CD4-positive, alpha-beta T cell treated with Interferon gamma for 1 hour (primary cell): ENCODE measurements at places on chromosomes 12 and 14.

- no peak for DNase-seq
Observed at GRCh38 chr12:67046062-67046461, 223.1 kb upstream of the CAND1 start.

GRCh38 chr14:29926701-29927375 is 809 bp downstream of the PRKD1 start:
- no peak for DNase-seq

DNA sequence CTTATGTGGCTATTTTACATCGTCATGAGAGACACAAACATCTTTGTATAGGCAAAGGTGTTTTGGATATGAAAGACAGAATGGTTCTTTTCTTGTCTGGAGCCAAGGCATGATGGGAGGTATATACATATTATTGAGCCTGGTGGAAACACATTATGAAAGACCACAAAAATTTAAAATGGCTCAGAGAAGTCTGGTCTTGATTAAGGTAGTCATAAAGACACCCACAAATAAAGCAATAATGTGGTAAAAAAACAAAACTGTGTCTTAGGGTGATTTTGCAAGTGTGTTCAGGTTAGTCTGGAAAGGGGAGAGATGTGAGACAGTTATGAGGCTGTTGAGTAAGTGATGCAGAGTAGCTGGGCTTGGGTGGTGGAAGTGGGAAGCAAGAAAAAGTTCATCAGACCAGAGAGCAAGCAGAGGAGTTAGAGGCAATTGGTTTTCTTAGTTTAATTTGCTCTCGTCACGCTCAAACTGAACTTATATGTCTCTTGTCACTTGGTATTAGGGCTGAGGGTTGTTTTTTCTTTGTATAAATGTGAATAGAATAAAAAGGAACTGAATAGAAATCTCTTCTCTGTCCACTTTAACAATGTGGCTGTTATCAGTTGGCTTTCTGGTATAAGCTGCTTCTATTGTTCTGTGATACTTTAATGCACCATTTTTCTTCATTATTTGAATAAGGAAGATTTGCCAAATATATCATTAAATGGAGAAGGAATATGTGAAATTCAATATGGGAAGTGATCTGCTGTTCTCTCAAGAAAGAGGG is 115.0 kb downstream of the AKAP6 start:
- no peak for DNase-seq

GRCh38 chr12:19800884-19801283 is 361.6 kb downstream of the AEBP2 start:
- DNase-seq = no peak

DNA sequence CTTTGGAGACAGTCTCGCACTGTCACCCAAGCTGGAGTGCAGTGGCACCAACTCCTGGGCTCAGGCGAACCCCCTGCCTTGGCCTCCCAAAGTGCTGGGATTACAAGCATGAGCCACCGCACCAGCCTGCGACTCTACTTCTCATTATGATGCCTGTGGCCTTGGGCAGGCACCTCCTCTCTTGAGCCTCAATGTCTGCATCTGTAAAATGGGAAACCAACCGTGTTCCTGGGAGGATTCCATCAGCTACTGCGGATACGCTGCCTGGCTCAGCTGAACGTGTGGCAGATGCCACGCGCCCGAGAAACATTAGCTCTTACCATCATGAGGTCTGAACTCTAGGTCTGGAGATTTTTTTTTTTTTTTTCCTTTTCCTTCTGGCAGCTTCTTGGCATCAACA is 5.8 kb downstream of the TESC start:
- no peak for DNase-seq

DNA sequence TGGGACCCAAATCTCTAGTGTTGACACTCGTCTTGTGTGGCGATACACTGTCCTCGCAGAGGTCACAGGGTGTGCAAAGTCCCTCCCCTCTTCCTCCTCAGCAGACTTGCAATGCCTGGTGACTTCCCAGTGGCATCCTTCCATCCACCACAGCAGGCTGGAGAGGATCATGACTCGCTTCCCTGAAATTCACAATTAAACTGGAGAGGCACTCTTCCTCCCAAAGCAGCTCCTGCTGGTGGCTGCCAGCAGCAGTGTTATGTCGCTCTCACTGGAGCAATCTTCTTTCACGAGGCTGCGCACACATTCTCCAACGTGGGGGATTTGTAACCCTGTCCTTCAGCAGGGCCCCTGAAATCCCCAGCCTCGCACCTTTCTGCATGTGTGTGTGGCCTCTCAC is 145.2 kb upstream of the TMCC3 start:
- DNase-seq = no peak

DNA sequence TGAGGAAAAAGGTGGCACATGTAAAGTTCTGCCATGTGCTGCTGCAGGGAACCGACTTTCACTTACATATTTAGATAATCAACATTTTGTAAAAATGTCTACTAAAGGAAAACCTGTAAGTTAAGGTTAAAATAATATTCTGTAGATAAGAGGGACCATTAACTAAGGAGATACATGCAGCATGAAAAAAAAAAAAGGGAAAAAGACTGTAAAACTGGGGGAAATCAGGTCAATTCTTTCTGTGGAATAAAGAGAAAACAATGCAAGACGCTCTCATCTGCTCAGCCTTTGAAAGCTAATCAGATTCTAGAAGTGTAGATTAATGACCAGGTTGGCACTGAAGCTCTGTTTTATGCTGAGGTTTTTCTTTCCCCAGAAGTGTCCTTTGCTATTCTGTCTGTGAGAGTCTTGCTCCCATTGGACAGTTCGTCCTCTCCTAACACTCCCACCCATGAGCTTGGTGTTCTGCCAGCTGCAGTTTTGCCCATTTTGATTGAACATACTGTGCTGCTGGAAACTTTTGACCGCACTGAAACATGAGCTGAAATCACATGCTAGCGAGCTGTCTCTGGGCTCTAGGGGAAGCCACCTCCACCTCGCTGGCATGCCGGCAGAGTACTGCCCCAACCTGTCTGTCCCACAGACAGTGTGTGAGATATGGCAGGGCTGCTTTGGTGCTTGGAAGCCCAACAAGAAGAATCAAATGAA is 39.7 kb downstream of the PPTC7 start:
- DNase-seq = no peak

DNA sequence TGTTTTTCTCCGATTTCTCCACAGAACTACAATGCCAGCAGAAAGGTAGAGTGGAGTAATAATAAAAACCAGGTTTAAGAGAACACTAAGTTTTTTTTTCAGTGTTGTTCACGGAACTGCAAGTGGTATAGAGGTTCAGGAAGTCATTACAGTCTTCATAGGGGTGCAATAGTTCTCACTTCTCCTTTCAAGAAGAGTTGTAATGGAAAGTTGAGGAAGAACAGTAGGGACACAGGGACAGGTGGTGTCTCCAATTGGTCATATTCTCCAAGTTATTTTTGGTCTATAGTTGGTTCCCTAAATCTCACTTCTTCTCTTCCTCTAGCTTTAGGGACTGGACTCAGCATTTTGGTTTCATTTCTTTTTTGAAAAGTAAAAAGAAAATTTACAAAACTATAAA is 894.0 kb downstream of the NRXN3 start:
- DNase-seq = no peak

GRCh38 chr12:63206909-63207308 is 55.9 kb upstream of the AVPR1A start:
- no peak for DNase-seq

GRCh38 chr14:77032844-77033621 is 4.5 kb upstream of the IRF2BPL start:
- peak; percentile 83 for DNase-seq

GRCh38 chr12:127667131-127667685 is 599.8 kb upstream of the TMEM132C start:
- no peak for DNase-seq

DNA sequence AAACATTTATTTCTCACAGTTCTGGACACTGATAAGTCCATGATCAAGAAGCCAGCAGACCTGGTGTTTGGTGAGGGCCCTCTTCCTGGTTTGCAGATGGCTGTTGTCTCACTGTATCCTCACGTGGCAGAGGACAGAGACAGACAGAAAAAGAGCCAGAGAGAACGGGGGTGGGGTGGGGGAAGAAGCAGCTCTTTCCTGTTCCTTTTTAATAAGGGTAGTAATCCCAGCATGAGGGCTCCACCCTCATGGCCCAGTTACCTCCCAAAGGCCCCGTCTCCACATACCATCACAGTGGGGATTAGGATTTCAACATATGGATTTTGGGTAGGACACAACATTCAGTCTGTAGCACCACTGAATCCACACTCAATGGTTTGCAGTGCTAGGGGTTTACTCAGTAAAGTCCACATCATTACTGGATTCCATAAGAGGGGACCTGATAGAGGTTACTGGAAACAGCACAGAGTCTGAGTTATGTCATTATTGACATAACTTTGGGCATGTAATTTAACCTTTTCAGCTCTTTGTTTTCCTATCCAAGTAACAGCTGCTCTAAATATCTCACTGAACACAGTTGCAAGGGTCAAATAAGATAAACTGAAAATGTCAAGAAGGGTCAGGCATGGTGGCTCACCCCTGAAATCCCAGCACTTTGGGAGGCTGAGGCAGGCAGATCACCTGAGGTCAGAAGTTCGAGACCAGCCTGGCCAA is 53.2 kb downstream of the RPAP3 start:
- DNase-seq = no peak

DNA sequence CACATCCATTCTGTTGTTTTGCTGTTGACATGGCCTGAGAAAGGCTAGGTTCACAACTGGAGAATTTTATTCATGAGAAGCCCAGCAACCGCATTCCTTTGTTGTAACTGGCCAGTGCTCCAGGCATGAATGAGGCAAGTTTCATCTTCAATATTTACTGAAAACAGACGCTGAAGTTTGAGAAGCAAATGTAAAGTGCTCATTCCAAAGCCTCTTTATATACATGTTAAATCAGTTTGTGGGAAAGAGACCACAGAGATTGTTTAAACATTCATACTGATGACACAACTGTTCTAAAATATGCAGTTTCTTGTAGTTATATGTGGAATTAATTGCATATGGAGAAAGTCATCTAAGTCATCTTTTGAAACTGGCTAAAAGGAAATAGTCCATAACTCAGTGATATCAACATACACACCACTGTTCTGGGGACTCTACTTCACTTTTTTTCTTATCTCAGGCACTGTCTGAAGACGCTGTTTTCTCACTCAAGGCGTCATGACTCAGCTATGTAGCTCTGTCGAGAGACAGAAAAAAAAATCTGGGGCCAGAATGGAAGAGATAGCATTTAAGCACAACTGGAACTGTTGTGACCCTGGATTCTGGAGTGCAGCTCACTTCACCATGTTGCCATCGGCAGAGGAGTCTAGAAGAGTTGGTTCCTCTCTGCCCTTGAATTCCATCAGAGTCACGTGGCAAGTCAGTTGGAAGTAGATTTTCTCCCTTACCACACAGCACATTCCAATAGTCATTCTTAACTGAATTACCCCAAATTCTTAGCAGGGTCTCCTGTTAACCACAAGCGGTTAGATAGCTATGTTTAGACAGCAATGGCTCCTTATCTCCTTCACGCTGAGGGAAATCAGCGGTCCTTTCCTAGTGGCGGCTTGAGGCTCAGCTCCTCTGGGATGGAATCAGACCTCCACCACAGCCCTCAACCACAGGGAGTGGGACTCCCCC is 258.4 kb upstream of the HMGA2 start:
- DNase-seq = no peak

DNA sequence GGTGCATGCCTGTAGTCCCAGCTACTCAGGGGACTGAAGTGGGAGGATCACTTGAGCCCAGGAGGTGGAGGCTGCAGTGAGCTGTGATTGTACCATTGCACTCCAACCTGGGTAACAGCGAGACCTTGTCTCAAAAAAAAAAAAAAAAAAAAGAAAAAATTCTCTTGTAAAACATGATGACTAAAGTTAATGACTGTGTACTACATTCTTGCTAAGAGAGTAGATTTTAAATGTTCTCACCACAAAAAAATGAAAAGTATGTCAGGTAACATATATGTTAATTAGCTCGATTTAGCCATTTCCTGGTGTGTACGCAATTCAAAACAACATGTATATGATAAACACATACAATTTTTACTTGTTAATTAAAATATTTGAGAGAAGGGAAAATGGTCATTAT is 480.7 kb upstream of the RGS6 start:
- no peak for DNase-seq

DNA sequence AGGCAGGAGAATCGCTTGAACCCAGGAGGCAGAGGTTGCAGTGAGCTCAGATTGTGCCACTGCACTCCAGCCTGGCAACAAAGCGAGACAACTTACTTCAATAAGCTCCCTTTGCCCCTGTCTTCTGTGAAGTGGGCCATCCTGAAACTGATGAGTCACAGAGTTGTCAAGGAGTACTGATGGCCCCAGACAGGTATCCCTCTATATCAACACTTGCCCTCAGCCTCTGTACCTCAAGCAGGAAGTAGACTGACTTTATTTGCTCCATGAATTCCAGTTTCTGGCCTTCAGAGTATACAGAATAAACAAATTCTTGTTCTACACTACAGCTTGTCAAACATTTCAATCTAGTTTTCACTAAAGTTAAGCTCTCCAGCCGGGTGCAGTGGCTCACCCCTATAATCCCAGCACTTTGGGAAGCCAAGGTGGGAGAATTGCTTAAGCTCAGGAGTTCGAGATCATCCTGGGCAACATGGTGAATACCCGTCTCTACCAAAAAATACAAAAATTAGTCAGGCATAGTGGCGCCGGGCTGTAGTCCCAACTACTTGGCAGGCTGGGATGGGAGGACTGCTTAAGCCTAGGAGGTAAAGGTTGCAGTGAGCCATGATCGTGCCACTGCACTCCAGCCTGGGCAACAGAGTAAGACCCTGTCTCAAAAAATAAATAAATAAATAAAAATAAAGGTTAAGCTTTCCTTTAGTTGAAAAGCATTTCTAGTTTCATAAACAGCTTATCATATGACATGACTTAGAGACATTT is 16.4 kb upstream of the LRP10 start:
- DNase-seq = no peak

DNA sequence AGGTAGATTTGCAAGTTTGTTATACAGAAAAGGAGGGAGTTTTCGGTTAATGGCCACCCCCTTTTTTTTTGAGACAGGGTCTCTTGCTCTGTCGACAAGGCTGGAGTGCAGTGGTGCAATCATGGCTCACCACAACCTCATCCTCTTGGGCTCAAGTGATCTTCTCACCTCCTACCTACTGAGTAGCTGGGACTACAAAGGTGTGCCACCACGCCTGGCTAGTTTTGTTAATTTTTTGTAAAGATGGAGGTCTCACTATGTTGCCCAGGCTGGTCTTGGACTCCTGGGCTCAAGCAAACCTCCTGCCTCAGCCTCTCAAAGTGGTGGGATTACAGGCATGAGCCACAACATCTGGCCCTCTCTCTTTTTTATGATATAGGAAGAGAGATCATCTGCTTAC is 94.6 kb downstream of the CDK17 start:
- DNase-seq = no peak

DNA sequence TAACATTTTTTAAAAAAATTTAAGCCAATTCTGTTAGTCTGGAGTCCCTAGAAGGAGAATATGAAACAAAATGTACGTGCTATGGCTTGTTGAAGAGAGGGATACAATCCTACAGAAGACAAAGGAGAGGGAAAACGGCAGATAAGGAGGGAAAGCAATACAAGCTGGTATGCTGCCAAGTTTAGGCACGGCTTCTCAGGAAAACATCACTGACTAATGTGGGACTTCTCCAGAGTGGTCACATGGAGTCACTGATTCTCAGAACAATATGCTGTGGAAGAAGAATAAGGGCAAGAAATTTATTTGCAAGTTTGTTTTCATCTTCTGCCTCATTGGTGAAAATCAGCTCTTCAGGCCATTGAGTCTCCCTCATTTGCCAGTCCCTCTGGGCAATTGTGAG is 22.9 kb upstream of the NR1H4 start:
- no peak for DNase-seq
